ENCODE measurements at places on chromosomes 3 and 15. TPM values are rescaled to one million over a fixed set of nuclear protein-coding genes. Genes with fewer than 3 reads are reported as not detected.

DNAH12 gene
- total RNA-seq = 0.25 TPM

ENTPD3 gene
- 0.17 TPM for total RNA-seq

LMCD1 gene
- 499 TPM for total RNA-seq

PRTG gene
- total RNA-seq = 19.0 TPM

SPTSSB gene
- total RNA-seq = not detected

NPAP1 gene
- total RNA-seq = not detected

HGD gene
- 91.5 TPM for total RNA-seq

LRRN1 gene
- total RNA-seq = 3.3 TPM

XCR1 gene
- not detected for total RNA-seq

MCTP2 gene
- 14.8 TPM for total RNA-seq

GOLGA6A gene
- 0.05 TPM for total RNA-seq

DNA sequence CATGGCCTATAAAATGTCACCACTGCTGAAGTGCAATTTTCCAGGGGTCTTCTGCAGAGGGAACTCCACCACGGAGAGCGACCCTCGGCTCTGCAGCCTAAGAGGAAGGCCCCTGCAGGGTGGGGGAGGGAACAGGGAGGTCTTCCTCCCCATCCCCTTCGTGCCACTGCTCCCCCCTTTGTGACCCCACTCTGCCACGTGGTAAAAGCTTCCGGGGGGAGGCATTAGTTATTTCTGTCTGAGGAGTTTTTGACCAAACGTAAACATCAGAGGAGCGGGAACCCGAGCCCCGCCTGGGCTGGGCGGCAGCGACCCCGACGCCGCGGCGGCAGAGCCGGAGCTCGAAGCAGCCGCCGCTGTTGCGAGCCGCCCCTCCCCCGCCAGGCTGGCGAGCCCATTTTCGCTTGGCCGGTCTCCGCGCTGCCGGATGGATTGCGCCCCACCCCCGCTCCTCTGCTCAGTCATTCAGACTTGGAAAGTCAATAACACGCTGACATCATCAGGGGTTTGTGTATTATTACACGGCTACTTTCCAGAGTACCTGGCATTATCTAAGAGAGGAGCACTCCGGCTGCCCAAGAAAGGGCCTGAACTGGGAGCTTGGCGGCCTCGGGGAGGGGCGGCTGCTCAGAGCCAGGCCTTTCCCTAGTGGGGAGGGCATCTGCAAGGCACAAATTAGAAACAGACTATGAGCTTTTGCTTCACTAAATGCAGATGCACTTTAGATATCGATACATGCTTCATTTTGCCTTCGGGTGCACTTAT is 162.5 kb upstream of the TBL1XR1 start:
- peak; percentile 99 for DNase-seq

- DNase-seq = no peak
Measured at GRCh38 chr3:11564577-11565001, 79.1 kb downstream of the VGLL4 start.

GRCh38 chr3:177889652-177890358 is 646.4 kb upstream of the KCNMB2 start:
- DNase-seq = no peak

DNA sequence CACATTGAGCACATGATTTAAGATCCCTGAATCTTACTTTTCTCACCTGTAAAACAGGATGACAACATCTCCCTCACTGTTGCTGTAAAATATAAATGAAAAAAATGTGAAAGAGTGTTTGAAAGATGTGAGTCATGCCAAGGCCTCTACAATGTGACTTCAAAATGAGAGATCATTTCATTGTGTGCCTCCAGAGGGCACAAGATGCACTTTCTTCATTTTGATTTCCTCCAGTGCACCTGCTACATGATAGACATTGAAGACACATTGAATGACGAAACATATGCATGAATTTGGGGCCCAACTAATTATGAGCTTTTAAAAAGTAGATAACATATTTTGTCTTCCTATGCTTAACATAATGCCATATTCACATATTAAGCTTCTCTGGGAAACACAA is 170.3 kb downstream of the MOBP start:
- DNase-seq = peak; percentile 82

DNA sequence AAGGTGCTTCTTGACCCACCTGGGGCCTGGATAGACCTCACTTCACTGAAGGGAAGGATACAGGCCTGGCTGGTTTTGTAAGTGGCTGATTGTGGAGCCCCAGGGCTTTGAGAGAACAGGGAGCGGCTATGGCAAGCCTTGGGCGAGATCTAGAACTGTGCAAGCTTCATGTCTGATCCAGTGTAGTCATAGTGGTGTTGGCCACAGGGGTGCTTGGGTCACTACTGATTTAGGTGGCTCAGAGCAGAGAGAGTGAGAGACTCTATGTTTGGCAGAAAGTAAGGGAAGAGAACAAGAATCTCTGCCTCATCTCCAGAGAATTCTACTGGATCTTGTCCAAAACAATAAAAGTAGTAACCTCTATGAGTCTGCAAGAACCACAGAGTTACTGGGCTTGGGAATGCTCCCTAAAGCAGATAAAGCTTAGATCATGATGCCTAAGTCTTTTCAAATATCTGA is 394.2 kb upstream of the EPHA3 start:
- peak; percentile 5 for DNase-seq

GRCh38 chr15:93066834-93067648 is 22.0 kb downstream of the RGMA start:
- peak; percentile 9 for DNase-seq

DNA sequence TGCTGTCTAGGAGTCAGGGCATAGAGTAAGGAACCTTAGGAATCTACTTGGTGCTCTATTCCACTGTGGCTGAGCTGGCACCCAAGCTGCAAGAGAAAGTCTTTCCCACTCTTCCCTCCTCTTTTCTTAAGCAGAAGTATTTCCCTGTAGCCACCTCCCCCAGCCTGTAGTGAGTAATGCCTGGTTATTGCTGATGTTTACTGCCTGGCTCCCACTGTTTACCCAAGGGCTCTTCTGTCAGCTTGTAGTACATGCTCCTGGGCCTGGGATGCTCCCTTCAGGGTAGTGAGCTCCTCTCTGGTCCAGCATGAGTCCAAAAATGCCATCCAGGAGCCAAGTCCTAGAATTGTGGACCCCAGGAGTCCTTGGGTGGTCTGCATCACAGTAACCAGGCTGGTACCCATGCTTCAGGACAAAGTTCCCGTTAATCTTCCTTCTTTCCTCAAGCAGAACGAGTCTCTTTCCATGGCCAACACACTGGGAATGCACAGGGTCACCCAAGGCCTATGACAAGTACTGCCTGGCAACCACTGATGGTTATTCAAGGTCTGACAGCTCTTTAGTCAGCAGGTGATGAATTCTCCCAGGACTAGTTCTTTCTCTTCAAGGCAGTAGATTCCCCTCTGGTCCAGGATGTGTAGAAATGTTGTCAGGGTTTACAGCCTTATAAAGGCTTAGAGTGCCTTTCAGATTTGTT is 17.6 kb downstream of the GALK2 start:
- DNase-seq = peak; percentile 42

DNA sequence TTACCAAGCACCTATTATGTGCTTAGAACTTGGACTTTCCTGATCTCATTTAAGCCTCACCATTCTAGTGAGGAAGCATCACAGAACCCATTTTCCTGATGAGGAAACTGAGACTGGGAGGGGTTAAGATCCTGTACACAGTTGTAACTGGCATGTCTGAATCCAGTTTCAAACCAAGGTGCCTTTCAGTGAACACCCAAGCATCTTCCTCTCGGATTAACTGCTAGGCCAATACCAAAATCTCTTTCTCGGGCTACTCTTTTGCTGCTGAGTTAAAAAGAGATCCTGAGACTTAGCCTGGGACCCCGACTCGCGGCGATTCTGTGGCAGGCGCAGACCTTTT is 578 bp upstream of the CEMIP start:
- DNase-seq = no peak

DNA sequence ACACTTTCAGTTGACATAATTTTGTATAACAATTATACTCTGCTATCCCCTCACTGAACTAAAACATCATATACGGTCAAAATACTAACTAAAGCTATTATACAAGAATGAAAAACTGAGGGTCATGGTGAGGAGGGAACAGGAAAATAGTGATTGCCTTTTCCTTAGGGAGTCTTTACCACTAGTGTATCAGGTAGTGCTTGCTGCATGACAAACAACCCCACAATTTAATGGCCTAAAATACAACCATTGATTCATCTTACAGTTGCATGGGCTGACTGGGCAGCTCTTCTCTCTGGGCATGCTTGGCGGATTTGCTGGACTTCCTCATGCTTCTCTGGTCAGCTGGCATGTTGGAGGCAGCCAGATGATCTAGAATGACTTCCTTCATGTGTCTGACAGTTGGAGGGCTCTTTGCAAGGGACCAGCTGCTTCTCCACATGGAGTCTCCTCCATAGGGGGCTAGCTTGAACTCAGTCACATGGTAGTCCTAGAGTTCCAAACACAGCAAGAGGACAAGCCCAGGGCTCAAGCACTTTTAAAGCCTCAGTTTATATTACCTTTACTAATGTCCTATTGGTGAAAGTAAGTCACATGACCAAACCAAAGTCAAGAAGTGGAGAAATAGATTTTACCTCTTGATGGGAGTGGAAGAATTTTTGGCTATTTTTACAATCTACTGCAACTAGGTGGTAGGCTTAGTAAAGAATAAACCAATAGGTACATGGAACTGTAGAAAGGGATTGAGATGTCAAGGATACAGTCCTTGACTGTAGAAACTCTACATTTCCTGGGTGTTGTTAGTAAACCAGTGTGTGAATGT is 18.8 kb downstream of the THAP10 start:
- DNase-seq = no peak

DNA sequence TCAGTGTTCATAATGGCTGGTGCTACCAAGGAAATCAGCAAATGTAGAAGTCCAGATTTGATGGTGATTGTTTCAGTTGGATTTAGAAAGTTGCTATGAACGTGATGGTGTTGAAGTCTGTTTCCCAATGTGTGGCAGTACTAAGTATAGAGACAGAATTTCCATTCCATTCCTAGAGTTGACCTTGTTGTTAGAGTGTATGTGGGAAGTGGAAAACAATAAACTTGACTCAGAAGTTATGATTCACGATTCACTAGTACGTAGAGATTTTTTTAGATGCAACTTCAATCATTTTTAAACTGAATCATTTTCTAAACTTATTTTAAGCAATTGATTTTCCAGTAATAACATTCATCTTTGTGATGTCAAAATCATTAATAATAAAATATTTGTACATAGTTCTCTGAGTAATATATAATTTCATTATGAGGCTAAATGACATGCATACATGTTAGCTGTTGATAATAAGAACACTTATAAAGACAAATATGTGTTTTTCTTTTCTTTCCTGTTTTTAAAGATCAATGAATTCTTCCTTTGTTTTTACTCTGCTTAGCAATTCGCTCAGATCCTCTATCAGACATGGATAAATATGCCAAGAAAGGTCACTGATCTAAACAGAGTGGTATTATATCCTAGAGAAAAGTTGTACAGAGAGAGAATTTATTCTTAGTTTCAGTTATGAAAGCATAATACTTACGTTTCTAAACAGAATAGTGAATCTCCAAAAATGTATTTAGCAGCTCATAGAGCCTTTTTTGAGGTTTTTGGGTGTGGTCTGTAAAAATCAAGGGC is 108.8 kb upstream of the GPR149 start:
- DNase-seq = no peak

DNA sequence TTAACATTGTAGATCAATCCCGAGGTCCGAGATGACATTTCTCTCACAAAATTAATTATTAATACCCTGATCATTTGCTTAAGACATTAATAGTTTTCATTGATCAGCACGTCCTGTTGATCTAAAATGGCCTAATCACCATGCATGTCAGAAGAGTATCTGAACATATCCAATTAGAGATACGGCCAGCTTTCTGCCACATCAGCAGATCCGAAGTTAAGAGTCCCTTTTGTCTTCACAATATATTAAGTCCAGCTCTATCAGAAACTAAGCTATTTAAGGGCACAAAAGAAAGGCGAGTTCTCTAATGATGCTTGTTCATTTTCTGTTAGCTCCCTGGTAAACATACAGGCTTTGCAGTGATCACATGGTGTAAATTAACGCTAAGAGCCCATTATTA is 470.3 kb downstream of the CNTN4 start:
- no peak for DNase-seq

- peak; percentile 51 for DNase-seq
Measured at GRCh38 chr3:32569540-32570420, 878 bp downstream of the DYNC1LI1 start.

DNA sequence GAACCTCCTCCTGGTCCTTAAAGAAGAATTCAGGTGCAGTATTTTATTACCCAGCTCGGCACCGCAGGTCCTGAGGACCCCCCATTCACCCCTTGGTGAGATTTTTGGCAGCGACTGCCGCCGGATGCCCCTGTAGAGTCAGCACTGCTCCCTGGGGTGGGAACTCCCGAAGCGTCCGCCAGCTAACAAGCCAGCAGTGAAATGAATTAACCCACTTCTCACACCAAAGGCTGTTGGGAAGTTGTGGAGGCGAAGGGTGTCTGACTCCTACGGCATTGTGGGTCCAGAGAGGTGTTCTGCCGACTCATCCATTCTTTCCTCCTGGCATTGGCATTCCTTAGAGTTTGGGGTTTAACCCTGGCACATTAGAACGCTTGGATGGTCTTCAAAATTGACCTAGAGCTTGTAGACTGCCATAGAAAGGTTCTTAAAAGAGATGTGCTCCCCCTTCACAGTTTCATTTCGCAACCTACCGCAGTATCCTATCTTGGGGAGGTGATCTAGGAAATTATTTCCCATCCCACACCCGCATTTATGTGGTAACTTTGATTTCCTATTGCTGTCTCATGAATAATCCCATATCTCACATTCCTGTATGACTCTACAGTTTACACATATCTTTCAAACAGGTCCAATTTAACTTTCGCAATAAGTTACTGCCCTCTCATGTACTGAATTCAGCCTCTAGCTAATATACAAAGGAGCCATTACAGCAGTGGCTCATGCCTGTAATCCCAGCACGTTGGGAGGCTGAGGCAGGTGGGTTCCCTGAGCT is 879 bp upstream of the EIF5A2 start:
- peak; percentile 81 for DNase-seq

DNA sequence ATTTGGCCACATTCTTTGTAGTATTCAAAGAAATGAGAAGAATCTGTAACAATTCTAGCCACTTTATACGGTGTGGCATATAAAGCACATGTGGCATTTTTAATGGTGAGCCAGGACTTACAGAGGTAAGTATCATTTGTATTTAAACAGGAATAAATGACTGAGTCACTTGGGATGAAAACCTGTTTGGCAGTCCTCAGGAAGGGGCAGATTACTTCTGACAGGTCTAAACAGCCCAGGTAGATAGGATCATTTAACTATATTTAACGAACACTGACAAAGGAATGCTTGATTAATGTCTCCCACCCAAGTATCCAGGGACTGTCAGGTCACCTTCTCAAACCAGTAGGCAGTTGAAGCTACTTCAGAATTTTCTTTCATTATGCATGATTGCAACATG is 241.5 kb upstream of the SATB1 start:
- no peak for DNase-seq

- DNase-seq = peak; percentile 87
Measured at GRCh38 chr3:171353423-171353822, 106.8 kb downstream of the TNIK start.

- DNase-seq = peak; percentile 67
Measured at GRCh38 chr3:5275529-5275928, 88.0 kb downstream of the EDEM1 start.

- DNase-seq = no peak
Measured at GRCh38 chr3:44665173-44665572, 16.6 kb downstream of the ZNF35 start.

All from renal cortical epithelial cell (primary cell).